Fibroblast of the aortic adventitia (primary cell): ENCODE measurements at places on chromosomes 7 and 10. TPM values are rescaled to one million over a fixed set of nuclear protein-coding genes. Genes with fewer than 3 reads are reported as not detected.

DNA sequence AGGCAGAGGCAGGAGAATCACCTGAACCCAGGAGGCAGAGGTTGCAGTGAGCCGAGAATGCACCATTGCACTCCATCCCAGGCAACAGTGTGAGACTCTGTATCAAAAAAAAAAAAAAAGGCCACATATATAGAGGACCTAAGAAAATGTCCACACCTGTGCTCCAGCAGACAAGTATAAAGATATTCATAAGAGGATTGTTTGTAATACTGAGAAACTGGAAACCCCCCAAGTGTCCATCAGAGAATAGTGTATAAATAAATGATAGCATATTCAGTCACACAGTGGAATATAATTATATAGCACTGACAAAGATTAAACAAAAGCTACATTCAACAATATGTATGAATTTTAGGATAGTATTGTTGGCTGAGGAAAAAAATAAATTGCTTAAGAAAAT lies 1050.6 kb downstream of the GRM8 start:
- no peak for DNase-seq

The FAM180A gene
- 2.5 and 71.0 TPM in 2 replicates for total RNA-seq

The GNG11 gene
- 37.0 and 56.9 TPM in 2 replicates for total RNA-seq

DNA sequence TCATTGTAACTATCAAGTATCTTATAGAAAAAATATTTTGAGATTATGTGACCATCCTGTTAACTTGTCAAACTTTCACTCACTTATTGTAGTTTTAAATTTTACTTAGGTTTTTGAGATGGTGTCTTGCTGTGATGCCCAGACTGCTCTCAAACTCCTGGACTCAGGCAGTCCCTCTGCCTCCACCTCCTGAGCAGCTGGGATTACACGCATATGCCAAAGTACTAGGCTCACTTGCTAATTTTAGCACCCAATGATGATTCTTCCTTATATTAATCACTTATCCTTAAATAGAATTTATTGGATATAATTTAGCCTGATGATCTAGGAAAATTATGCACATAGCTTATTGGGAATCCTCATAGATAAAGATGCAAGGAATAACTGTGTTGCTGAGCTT lies 104.9 kb downstream of the BTRC start:
- no peak for DNase-seq

DNA sequence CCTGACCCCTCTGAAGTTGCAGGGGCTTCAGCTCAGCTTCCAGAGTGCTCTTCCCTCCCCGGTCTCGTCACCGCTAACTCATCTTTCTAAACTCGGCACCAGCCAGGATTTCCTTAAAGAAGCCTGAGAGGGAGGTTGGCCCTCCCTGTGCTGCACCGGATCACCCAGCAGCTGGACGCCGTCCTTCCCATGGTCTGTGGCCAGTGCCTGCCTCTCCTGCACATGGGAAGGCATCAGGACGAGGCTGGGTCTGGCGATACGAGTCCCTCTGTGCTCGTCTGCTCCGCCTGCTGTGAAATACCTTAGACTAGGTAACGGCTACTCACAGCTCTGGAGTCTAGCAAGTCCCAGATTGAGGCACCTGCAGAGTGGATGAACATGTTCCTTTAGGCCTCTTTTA lies 179.1 kb downstream of the ZMYND11 start:
- no peak for DNase-seq

GRCh38 chr10:7492660-7493046 lies 81.8 kb upstream of the SFMBT2 start:
- DNase-seq, result no peak

DNA sequence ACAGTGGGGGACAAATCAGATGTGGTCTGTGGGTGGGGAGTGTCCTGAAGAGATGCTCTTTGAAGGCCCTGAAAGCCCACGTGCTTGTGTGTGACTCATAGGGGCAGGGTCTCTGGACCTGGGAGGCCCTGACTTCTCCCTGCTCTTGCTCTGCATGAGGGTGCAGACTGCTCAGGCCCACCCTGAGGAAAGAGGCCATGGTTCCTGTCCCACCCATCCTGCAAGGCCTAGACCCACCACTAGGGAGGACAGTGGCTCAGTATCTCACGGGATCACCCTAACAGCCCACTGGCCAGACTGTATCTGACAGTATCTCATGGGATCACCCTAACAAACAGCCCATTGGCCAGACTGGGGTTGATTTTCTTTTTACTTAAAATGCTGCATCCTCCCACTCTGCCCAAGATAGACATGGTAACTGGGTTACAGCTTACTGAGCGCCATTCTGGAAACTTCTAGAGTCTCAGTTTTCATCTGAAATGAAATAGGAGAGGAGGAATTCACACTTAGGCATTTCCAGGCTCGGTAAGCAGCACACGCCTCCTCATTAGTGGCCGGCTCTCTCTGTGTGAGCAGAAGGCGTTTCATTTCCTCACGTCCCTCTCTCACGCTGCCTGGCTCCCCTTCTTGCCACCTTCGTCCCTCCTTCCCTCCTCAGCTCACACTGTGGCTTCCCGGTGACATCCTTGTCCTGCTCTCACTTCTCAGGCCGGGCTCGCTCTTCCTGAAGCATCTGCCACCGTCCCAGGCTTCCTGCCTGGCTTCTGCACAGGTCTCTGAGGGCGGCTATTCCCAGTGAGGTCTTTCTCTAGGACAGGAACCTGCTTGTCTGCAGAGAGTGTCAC lies 242.6 kb downstream of the GLRX3 start:
- DNase-seq, result no peak

The HSPA12A gene
- total RNA-seq, result 10.3 and 18.8 TPM in 2 replicates

DNA sequence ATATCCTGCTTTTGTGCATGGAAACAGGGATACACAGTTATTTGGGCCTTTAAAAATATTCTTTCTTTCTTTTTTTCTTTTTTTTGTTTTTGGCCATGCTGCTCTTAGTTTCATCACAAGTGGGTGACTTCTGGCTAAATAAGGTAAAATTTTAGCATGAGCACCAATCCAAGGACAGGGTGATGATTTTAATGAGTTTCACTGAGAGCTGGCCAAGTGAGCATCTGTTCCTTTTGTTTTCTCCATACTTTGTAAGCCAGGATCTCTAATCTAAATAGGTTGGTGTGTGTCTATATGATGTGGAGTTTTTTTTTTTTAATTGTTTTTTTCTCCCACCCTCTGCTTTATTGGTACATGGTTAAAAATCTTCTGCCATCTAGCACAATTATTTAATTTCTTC lies 106.8 kb downstream of the POLL start:
- DNase-seq, result no peak

The CPA4 gene
- 7.7 and 29.6 TPM in 2 replicates for total RNA-seq

The MACC1 gene
- 0.18 and 0.49 TPM in 2 replicates for total RNA-seq

The IFIT3 gene
- total RNA-seq, result 23.1 and 88.3 TPM in 2 replicates

The SHTN1 gene
- 4.2 and 9.2 TPM in 2 replicates for total RNA-seq

GRCh38 chr7:92875719-92876118 lies 39.3 kb upstream of the CDK6 start:
- peak; percentile 10 for DNase-seq

DNA sequence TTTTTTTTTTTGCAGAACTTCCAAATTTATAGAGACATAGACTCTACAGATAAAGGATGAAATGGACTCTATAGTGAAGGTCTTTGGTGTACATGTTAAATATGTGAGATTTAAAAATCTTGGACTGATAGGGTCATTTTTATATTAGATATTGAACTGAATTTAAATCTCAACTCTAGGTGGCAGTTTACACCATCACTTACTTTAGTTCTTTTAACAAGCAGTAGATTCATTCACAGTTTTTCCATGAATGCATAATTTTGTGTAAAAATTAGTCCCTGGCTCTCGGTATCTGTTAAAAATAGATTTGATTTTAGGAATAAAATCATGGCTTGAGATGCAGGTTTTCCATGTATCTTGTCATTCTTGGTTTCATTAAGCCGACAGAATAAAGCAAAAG lies 31.1 kb upstream of the SNX13 start:
- DNase-seq, result peak; percentile 68

The FAM13C gene
- total RNA-seq, result 3.3 and 9.1 TPM in 2 replicates

DNA sequence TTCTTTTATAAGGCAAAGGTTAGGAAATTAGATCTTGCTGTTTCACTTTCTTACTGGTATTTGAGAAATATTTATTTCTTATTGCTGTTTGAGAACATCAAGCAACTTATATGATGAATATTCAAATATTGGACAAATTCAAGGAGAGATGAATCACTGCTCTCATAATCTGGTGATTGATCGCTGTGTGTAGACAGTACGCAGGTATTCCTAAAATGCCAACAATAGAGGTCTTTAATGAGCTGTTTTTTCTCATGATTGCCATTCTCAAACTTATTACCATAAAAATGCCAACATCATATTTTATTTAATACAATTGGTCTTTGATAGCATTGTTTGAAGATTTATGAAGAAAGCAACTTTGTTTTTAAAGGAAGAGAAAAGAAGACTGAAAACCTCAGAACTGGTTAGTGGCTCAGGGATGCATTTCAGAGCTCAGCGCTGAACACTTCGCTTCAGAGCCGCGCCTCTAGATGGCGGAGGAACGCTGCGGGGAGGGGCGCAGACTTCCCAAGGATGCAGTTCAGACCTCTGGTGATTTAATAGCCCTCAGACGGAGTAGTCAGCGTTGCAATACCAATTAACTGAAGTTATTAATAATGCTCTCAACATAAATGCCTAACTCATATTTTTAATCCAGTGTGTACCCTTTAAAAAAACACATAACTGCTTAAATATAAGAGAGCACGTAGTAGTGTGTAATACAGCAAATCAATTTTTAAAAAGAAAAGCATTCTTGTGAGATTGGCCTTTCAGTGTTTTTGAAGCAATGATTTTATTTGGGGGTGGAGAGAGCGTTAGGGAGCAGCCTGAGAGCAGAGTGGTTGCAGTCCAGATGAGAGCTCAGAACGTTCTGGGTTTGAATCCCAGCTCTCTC lies 38.5 kb upstream of the STEAP4 start:
- DNase-seq, result peak; percentile 18

DNA sequence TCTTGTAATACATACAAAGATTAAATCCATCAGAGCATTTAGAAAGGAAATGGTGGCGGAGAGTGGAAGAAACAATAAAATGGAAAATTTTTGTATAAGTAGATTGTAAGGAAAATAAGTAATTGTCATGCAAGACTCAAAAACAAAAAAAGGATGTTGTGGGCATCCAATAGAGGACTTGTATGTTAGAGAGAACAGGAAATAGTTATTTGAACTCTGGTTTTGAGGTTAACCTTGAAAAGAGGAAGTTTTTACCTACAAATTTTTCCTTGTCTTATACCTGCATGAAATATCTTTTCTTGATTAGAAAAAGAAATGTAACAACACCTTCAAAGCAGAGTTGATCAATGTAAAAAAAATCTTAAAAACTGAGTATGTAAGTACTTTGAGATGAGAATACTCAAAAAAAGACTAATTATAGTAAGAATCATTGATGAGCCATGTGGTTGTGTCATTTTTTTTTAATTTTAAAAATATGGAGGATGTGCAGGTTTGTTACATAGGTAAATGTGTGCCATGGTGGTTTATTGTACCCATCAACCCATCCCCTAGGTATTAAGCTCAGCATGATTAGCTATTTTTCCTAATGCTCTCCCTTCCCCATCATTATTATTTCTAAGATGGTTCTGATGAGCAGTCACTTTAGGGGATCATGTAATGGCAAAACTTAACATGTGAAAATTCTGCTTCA lies 11.9 kb downstream of the TMEM106B start:
- DNase-seq, result no peak

The LRRC61 gene
- total RNA-seq, result 0.09 and 2.2 TPM in 2 replicates

The DNTT gene
- not detected in 2 replicates for total RNA-seq

- peak; percentile 47 for DNase-seq
Observed at GRCh38 chr10:114256822-114257221, 17.8 kb downstream of the VWA2 start.

- peak; percentile 15 for DNase-seq
Observed at GRCh38 chr7:132029369-132030085, 473.1 kb upstream of the PODXL start.

The ANKRD61 gene
- not detected in 2 replicates for total RNA-seq

GRCh38 chr10:37488792-37489657 lies 363.6 kb downstream of the ANKRD30A start:
- peak; percentile 10 for DNase-seq

DNA sequence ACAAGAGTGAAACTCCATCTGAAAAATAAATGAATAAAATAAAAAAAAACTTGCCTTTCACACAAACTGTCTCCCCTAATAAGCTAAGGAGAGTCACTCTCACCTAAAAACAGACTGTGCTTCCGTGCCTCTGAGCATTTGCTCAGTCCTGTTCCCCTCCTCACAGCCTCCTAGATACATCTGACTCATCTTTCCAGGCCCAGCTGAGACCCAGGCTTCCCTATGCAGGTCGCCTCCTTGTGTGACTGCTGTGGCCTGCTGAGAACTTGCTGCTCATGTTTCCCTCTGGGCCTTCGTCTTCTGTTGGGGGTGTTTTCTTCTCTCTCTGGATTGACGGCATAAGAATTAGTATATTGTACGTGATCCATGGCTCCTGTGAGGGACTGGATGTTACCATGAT lies 777.7 kb downstream of the LRMDA start:
- no peak for DNase-seq

DNA sequence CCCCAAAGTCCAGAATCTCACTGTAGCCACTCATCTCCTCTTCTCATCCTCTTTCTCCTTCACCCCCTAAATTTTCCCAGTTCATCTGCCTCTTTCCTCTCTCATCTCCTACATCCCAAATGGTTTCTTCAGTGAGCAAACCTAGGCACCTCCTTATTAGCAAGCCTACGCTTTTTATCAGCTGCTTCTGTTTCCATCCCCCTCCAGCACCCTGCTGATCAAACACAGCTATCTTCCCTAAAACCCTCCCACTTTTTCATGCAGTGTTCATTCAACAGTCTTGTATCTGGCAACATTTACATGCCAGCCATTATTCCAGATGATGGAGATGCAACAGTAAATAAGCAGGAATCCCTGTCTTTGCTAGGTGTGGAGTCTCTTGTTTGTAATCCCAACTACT lies 3.3 kb upstream of the ABRAXAS2 start:
- no peak for DNase-seq

- DNase-seq, result no peak
Observed at GRCh38 chr7:21345361-21345760, 82.5 kb upstream of the SP4 start.

DNA sequence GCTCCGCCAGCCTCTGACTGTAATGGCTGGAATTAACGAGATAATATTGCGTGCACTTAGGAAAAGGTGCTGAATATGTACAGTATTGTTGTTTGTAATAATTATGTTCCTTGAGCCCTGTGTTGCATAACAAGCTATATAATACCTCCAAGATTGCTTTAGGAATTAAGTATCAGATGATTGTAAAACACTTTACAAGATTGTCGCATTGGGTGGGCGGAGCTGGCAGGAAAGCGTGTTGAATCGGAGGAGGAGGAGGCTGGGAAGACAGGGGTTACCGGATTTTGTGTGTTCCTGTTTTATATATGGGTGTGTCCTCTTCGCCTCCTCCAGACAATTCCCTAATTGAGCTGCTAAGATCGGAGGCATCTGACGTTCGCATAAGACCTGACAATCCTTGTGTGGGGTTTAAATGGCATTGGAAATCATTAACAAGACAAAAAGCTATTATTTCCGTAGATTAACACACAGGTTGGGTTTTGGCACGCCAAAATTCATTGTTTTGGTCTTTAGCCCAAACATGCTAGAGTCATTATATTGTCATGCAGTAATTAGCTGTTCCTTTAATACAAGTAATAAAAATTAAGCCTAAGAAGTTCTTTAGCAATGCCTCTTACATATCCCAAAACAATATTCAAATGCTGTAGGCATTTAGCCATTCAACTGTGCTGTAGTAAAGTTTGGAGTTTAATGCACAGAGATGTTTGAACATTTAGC lies 192.9 kb upstream of the SH2B2 start:
- no peak for DNase-seq
